ENCODE measurements at places on chromosomes 7 and 10.
A peak's percentile ranks its signal among the peaks of the same experiment; 100 is the strongest.

DNA sequence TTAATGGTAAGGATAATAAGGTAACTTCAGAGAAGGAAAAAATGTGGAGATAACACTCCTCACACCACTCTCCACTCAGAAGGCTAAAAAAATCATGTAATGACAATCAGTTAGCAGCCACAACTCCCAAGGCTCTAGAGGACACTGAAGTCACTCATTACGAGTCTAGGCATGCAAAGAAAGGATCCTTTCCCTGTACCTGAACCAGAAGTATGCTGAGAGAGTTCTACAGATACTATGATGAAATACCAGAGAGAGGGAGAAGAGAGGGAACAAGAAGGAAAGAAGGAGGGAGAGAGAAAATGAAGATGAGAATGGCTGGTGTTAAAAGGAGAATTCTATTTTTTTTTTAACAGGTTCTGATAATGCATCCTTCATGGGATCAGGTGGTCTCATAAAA, 224.3 kb upstream of the PLXNA4 start:
- no peak for DNase-seq

DNA sequence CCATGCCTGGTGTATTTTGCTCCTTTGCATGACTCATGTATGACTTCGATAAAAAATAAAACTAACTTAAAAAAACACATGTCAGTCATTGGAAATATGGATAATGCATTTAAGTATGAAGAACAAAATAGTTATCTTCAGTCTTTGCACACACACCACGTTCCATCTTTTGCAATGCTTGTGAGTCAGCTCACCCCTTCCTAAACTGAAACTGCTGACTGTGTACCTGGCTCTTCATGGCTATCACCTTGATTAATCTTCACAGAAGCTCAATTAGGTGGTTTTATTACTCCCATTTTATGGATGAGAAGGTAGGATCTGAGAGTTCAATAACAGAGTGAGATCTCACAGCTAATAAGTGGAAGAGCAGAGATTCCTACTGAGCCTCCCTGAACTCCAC, 79.5 kb downstream of the CARD11 start:
- no peak for DNase-seq

DNA sequence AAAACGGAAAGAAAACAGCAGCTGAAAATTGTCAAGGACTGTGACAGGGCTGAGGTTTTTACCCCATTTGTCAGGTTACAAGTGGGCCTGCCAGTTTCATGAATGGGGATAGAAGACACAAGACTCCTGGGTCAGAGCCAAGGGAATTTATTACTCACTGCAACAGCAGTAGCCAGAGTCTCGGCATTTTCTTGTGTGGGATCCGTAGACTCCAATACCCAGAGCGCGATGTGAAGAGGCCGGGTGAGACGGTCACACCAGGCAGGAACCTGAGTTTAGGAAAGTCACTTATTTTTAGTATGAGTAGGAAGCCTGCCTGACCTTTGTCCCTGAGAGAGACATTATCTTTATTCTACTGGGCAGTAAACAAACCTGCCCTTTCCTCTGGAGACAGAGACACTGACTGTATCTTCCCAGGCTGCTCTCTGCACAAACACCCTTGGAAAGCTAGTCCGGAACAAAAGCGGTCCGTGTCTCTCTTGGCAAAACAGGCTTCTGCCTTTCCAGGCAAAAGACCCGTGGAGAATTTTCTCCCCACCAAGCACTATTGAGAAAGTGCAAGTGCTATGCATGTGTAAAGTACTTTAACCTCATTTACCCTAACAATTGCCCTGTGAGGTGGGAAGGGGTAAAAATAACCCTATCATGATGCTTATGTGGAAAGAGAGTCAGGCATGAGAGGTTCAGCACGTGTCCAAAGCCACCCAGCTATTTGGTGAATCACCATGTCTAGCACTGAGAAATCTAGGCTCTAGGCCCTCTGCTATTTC, 58.4 kb downstream of the JCAD start:
- no peak for DNase-seq

DNA sequence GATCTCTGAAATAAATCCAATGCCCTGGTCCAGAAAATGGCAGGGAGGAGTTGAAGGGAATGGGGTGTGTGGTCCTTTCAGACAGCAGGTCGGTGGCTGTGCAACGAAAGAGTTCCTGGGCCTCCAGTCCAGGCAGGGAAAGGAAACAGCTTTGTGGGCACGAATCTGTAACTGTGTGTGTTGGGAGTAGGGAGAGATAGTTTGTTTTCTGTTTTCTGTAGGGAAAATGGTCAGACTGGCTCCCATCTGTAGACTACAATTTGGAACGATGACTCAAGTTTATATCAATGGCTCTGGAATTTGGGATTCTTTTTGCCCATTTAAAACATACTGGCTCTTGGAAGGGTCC, 2.6 kb upstream of the HOXA9 start:
- DNase-seq = no peak

GRCh38 chr10:5555881-5556280, 31.1 kb downstream of the CALML3 start:
- no peak for DNase-seq

DNA sequence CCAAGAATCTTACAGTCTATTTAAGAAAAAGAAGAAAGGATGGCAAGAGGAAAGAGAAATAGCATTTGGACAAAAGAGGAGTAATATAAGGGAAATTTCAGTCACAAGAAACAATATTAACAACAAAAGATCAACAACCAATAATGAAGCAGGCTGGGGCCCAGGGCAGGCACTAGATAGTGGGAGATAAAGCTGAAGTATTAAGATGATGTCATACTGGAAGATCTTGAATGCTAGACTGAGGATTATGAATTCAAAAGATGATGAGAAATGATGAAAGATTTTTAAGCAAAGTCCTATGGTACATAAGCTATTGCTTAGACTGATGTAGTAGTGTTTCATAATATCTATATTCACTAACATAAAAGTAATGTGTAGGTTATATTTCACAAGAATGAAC, 51.8 kb upstream of the SPOCK2 start:
- no peak for DNase-seq

- no peak for DNase-seq
Observed at GRCh38 chr10:69483963-69484362, 32.7 kb downstream of the TSPAN15 start.

DNA sequence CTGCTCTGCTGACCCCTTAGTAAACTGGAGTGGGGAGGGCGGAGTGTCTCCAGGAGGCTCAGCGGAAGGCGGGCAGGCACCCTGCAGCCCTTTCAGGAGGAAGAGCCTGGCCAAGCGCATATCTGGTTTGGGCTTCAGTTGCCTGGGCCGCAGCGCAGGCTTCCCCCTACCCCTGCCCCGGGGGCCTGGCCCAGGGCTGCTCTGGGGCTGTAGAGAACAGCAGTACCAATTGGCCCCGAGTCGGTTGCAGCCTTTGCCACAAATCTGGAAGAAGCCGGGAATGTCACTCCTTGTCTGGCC, 28.1 kb upstream of the JAKMIP3 start:
- DNase-seq = no peak

DNA sequence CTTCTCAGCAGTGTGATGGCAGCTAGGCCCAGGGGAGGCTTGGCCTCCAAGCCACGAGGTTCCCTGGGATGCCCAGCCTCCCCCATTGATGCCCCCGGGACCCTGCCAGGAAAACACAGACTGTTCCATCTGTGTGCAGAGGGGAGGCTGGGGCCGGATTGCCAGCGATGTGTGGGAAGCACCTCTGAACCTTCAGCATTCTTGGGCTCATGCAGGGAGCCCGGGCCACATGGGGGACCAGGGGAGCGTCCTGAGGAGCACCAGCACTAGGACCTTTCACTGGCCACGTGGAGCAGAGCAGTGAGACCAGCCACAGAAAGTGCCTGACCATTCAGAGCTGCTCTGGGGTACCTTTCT, 2.6 kb downstream of the IMPDH1 start:
- DNase-seq = no peak

DNA sequence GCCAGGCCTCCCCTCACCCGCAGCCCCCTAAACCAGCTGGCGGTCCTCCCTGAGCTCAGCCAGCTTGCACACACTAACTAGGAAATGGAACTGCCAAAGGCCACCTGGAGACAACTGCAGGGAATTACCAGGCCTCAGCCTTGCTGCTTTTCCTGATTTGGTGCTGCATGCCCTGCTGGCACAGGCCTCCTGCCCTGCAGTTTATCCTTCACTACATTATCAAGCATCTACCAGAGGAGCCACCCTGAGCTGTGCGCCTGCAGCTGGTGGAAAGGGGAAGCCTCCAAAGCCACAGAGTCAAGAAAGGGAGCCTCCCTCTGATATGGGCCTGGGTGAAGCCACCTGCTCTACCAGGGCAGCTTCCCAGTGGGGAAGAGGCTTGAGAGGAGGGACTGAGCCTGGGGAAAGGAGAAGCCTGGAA, 139.8 kb downstream of the GRID1 start:
- no peak for DNase-seq

DNA sequence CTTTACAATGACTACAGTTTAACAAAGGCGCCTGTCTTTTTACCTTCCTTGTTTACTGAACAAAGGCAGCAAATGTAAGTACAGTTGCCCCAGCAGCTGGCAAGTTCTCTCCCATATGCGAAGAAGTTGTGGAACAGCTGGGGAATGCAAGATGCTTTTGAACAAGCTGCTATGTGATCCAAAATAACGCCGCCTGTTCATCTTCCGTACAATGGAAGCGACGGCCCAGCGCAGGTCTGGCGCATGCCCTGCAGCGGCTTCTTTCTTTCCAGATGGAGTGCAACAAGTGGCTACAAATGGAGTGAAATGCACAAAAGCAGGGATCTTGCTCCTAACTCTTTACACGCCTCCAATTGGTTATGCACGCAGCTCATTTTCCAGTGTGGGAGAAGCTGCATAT, 97.0 kb upstream of the SVIL start:
- no peak for DNase-seq

DNA sequence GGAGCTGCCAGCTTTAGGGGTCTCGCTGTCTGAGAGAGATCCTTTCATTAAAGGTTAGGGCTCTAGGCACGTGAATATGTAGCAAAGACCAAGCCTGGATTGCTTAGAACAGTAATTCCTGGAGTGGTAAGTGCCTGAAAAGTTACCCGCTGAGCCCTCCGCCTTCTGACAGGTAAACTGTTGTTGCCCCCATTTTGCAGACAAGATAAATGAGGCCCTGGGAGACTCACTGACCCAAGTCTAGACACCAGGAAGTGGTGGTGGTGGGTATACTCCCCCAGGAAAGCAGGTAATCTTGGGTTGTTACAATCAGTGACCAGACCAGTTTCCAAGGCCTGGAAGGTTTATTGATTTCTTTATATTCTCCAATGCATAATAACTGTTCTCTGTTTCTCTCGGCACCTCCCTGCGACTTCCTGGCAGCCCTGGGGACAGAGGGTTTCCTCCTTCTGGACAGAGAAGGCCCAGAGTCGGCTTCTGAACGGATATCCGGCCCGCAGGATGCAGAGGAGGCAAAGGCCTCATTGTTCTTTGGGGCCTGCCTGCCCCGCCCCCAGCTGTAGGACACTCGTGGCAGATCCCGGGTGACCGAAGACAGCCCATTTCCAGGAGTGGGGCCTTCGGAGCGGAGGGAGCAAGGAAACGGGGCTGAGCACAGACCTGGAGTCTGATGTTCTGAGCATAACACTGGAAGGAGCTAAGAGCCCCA, 1.3 kb upstream of the GRK5 start:
- peak; percentile 20 for DNase-seq

GRCh38 chr7:38052786-38053185, 125.3 kb upstream of the STARD3NL start:
- no peak for DNase-seq

DNA sequence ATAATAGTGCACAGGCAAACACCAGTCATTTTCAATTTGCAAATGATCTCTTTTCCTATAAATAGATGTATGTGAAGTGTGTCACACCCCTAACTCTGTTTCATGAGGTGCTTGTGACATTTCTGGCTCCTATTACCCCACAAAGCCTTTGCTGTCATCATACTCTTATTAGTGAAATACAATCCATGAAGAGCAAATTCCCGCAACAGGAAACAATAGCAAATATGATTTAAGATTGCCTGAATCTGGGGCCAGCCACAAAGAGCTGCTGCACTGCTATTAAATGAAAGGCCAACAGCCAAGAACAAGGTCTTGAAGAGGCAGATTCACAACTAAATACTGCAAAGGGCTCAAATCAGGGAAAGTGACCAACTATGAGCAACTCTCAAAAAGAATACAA, 96.3 kb upstream of the CAV2 start:
- DNase-seq = no peak

DNA sequence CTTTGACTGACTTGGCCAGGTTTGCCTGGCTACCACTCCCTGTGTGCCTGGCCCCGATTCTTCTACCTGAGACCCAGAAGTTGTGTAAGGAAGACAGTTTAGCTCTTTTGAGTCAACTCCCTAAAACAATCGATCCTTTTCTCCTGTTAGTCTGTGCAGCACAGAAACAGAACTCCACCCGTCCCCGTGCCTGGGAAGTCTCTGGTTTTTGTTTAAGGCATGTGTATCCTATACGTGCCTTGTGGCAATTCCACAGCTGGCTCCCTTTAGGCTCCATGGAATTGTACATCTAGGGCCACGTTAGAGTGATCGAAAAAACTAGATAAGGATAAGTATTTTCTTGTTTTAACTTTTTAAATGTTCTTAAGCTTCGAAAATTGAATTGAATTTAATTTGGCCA, 131.6 kb downstream of the BICC1 start:
- no peak for DNase-seq

DNA sequence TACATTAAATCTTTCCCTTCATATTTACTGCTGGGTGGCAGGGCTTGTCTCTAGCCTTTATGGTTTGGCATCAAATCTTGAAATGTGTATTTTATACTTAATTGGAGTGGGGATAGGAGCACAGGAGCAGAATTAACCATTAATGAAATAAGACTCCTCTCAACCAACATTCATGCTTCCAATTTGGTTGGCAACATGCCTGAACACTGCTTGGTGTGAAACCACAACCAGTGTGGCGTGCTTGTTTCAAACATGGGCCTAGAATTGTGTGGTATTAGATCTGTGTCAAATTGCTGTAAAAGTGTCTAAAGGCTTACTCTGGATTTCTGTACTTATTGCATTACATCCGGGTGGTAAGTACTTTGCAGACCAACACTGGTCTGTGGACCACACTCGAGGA, 25.1 kb upstream of the VPS41 start:
- no peak for DNase-seq

DNA sequence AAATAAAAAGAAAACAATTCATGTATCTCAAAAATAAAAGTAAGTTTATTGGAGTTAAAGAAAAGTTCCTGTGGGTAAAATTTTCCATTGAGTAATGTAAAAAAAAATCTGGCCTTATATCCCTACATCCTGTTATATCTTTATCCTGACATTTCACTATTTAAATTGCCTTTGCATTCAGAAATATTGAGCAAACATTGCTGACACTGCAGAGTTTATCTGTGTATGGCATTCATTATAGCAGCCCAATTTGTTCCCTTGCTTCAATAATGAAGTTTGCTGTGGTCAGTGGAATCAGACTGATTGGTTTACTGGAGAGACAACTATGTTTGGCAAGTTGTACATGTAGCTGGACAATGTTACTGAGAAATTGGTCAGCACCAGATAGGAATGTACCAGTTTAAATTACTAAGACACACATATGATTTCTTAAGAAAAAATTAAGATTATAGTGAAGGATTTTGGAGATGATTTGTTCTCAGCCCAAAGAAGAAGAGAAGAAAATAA, 271.7 kb downstream of the ANKRD7 start:
- DNase-seq = no peak

DNA sequence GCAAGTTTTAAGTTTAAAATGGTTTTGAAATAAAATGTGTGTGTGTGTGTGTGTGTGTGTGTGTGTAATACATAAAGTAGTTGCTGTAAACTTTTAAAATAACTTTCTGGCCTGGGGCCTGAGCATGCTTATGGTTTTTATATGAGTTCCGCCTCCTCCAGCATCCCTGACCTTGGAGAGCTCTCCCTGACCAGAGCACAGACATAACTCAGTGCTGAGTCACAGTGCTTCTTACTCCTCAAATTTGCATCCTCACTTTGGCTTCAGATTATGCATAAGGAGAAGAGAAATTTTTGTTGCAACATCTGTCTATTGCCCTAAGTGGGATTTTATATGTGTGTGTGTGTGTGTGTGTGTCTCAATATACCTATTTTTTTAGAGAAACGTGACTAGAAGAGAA, 200.8 kb downstream of the ELMO1 start:
- no peak for DNase-seq
